ENCODE measurements at places on chromosomes 3 and 15.

GRCh38 chr3:134749802-134750553, 45.1 kb upstream of the EPHB1 start:
- DNase-seq: no peak

GRCh38 chr3:179181021-179181472, 32.9 kb downstream of the PIK3CA start:
- DNase-seq: peak; percentile 3

DNA sequence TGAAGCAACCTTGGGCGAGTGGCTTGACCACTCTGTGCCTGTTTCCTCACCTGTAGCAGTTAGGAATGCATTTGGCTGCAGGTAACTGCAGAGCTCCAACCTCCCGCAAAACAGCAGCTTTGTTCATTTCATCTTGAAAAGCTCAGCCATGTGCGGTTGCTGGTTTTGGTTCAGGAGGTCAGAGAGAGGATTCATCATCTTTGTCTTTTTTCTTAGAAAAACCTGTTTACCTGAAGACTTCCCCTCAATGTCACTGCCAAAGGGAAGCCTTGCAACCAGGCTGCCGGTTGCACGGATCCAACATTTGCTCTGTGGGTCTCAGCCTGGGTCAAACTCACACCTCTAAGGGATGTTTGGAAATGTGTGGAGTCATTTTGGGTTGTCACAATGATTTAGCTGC, 16.4 kb upstream of the FURIN start:
- no peak for DNase-seq

GRCh38 chr3:98552232-98553020, 20.6 kb downstream of the GPR15 start:
- DNase-seq: no peak

DNA sequence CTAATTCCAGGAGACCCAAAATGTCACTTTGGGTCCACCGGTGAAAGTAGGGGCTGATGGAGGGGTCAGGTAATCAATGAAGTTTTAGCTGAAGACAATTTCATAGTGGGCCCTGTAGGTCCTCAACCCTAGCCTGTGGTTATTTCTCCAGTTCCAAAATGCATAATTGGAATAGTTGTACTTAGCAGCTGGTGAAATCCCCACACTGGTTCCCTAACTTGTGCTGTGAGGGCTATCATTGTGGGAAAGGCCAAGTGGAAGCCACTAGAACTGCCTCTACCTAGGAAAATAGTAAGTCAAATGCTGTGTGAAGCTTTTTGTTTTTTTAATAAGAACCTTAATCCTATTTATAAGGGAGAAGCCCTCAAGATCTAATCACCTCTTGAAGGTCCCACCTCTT, 193.7 kb upstream of the AZI2 start:
- no peak for DNase-seq

GRCh38 chr15:70856177-70856883, 2.4 kb upstream of the LARP6 start:
- no peak for DNase-seq

DNA sequence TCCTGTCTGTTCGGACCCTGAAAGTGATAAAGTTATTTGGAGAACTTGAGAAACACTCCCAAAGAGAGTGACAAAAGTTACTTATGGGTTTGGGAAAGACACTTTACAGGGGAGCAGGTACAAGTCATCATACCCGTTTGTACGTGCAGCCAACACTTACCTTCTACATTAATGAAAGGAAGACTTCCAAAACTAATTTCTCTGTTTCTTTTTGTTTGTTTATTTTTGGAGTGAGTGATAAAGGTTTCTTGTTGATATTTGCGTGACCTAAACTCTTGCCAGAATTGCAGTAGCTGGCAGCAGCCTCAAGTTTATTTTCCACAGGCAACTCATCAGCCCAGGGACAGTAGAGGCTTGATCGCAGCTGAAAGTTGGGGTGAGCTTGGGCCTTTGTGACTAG, 8.4 kb downstream of the ABHD2 start:
- no peak for DNase-seq

GRCh38 chr15:68431792-68432401, at the start of gene ITGA11:
TSS of gene ITGA11 (minus strand) at chr15:68432163. CDS start at chr15:68432066, 97 bp downstream.
- DNase-seq: peak; percentile 70

DNA sequence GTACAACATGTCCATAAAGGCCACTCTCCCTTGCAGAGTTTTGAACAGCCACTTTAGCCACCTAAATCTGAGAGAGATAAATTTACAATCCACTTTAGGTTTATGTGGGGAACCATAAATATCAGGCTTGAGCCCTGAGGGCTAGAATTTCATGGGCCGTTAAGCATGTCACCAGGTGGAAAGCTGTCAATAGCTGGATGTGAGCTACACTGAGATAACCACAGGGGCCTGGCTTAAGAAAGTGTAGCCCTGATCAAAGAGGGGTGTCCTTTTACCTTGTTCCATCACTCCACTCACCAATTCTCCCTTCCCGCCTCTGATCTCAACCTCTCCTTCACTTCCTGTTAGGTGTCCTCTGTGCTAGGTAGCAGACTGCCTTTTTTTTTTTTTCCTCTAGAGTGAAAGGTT, 172.8 kb upstream of the ICE2 start:
- DNase-seq: no peak

GRCh38 chr3:192409838-192410683, 317.3 kb downstream of the FGF12 start:
- DNase-seq: peak; percentile 87

DNA sequence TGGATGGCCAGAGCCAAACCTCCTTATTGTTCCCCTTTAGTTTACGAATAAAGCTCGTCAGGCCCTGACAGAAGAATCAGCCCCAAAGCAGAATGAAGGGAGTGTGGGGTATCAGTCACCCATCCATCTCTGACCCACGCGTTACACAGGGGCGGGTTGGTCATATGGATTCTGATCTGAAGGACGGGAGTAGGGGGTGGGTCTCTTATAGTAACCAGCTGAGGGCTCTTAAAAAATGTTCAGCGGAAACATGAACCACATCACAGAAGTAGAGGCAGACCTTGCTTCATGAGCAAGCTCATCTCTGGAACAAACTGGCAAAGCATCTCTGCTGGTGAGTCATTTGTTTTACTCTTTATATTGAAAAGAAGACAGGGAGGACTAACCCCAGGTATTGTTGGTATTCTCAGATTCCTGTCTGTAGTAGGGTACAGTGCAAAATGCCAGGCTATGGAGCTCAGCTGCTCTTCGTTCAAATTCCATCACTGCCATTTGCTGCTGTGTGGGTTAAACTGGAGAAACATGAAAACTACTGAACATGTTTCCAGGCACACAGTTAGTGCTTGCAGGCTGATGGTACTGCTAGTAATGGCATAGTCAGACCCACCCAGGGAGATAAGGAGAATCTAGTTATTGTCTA, at the start of gene CXCR6:
CXCR6 (plus strand) TSS at position 258 of the 640 bp plus-strand sequence. CDS start 3,018 bp downstream, outside the sequence.
- no peak for DNase-seq

DNA sequence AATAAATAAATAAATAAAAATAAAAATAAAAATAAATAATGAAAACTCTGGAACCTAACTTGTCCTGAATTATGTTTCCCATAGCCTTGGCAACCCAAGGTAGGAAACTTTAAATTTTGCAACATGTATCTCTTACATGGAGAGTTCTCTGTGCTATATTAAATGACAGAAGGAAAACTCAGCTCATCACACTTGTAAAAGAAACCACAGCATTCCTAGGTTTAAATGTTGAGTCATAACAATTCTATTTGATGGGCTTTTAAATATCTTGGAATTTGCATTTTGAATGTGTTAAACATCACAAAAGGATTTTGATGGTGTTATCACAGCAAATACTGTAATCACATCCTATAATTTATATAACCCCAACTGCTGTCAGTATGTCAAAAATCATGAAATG, 144.2 kb downstream of the LRTM1 start:
- no peak for DNase-seq

GRCh38 chr15:66872405-66872804, 170.4 kb downstream of the SMAD6 start:
- no peak for DNase-seq

DNA sequence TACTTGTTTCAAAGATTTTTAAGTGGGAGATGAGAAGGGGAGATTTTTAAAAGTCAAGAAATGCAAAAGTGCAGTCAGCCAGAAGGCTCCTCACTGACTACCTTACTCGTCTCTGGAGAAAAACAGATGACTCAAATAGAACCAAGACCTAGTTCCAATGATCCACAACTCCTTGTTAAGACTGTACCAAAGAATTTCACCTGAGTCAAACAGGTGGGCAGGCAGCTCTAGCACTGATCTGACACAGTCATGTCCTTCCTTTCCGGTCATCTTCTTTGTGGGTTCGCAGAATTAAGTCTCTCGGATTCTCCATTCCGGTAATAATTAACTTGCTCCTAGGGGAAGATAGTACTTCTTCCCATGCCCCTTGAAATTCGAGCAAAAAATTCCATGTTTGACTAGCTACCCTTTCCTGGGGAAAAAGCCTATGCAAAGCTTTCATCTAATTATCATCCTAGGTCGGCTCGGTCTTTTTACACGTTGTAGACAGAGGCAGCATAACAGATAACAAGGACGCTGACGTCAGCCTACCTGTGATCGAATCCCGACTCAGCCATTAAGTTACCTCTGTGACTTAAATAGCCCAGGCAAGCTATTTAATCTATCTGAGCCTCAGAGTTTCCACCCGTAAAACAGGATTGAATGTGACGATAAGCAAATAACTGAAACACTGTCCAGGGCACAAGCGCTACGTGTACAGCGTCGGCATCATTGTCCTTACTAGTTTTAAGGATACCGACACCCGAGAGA, 758 bp downstream of the SELENOK start:
- DNase-seq: peak; percentile 81

GRCh38 chr3:94093151-94093550, 30.3 kb downstream of the NSUN3 start:
- DNase-seq: no peak

DNA sequence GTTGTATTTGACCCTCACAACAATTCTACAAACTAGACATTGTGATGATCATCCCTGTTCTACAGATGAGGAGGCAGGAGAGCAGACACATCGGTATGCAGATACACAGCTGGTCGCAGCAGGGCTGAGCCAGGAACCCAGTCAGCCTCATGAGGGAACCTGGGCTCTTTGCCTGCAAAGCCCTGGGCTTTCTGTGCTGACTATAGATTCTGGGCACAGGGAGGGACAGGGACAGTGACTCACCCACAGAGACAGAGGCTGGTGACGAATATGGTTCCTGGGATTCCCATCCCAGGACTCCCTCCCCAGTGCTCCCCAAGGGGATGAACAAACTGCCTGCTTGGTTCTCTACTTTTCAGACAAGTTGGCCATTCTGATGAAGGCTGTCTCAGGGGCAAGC, 3.8 kb upstream of the CAMP start:
- DNase-seq: no peak

GRCh38 chr3:3145831-3146230, 19.1 kb downstream of the TRNT1 start:
- no peak for DNase-seq

- no peak for DNase-seq
Observed at GRCh38 chr3:70224337-70224736, 88.1 kb downstream of the MDFIC2 start.

DNA sequence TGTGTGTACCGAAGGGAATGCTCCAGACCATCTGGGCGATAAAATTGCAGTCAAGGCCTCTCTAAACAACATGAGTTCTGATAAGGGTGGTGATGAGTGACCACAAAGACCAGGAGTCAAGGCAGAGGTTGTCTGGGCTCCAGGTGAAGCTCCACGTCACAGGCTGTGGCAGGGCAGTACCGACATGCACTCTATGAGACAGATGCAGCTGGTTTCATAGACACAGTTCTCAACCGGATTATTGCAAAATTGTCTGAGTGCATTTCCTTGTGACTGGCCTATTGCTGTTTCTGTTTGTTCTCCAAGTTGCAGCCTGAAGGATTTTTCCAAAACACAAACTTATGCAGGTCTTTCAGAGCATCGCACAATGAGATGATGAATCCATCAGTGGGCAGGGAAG, 157.5 kb upstream of the HES1 start:
- no peak for DNase-seq

DNA sequence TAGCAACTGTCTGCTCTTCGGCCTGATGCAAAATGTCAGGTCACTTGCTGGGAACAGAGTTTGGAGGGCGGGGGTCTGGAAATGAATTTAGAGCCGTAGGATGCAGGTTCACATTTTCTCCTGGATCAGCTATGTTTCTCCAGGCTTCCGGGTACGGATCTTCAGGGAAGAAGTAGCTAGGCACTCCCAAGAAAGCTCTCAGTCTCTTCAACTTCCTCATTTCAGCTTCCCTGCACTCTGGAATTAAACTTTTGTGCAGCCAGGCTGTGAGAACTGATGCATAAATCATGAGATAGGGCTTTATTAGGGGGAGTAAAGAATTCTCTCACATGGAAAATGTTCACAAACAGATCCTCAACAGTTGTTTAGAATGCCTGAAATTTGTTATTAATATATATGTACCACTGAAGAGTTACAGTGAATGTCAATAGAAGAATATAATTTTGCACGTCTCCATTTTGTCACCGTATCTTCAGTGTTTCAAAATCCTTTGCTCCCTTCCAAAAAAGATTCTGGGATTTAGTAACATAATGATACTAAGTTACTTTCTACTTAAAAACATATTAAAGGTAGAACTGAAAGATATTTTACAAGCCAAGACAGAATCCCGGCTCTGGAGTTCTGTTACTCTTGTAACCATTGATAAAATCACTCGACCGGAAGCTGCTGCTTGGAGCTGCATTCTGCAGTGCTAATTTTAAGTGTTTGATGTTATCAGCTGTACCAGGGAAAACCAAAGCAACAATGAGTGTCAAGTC, 178.5 kb upstream of the P2RY1 start:
- DNase-seq: peak; percentile 47

- DNase-seq: no peak
Observed at GRCh38 chr3:126984391-126985131, 1.6 kb downstream of the PLXNA1 start.

- no peak for DNase-seq
Observed at GRCh38 chr3:19229086-19229485, 80.8 kb downstream of the KCNH8 start.

- DNase-seq: no peak
Observed at GRCh38 chr3:66717806-66718205, 217.0 kb upstream of the LRIG1 start.

DNA sequence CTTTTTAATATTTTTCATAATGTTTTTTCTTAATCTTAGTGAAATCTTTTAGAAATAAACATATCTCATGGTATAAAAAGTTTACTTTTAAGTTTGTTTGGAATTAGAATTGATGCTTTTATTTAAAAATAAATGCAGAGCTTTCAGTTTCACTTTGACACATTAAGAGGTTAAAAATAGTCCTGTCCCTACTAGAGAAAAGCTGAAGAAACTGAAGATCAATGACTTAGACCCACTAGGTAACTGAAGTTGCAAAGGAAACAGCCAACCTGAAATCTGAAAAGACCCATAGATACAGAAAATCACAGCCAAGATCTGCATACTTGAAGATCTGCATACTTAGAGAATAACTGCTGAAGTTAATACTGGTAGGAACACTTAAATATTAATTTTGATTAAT, 237.6 kb downstream of the RAP2B start:
- no peak for DNase-seq

GRCh38 chr3:169596126-169596525, 67.4 kb downstream of the MECOM start:
- DNase-seq: no peak

- peak; percentile 23 for DNase-seq
Observed at GRCh38 chr3:52846432-52846965, 11.7 kb upstream of the MUSTN1 start.

- no peak for DNase-seq
Observed at GRCh38 chr3:25683882-25684281, 19.2 kb upstream of the TOP2B start.

All from brain (organoid and tissue), 16 donors.